Epithelial cell of prostate (primary cell): ENCODE measurements at places on chromosomes 5 and 9.

DNA sequence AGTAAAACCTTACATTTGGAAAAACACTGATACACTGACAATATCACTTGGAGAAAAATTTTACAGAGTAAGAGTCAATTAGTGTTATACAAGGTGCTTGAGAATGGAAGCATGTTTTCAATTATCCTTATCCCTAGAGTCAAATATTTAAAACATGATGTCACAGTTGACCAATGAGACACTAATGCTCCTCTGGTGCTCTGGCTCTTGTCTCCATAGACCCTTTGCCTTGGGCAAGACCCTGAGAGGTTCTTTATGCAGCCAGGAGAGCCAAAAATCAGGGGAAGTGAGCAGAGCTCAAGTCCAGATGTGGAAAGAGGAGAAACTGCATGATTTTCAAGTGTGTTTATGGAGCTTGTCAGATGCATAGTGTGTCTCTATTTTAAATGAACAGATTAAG, 153.9 kb downstream of the MARCHF11 start:
- no peak for DNase-seq

- DNase-seq, result peak; percentile 53
These were observed 33.9 kb upstream of the TRIO start for GRCh38 chr5:14109041-14109747.

- no peak for DNase-seq
These were observed 48.5 kb upstream of the NEK6 start for GRCh38 chr9:124209279-124209678.

DNA sequence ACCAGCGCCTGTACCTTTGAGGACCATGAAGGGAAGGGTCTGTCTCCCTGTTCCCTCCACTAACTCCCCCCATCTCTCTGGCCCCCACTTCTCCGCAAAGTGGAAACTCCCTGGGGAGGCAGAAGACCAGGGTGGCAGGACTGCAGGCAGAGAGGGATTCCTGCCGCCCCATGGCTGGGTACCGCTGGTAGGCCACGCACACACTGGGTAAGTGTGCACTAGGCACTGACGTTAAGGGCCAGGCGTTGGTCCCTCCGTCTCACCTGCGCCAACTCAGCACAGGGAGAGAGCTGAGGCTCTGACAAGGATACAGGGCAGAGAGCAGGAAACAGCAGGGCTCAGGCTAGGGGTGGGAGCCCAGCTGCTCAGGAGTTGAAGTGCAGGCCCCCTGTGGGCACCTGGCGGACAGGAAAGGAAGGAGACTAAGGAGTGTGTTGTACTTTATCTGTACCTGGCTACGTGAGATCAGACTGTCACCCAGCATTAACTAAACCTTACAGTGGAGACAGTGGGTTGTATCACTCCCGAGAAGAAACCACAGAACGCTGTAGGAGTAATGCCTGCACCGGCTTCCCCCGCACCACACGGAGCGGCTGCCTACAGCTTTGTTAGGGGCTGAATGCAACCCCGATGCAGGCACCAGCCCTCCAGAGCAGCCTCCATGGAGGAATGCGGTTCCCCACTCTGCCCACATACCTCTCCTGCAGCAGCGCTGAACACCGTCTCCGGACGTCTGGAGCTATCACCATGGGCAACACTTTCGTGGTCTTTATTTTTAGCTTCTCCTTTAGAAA, 34.2 kb upstream of the CLPTM1L start:
- no peak for DNase-seq

DNA sequence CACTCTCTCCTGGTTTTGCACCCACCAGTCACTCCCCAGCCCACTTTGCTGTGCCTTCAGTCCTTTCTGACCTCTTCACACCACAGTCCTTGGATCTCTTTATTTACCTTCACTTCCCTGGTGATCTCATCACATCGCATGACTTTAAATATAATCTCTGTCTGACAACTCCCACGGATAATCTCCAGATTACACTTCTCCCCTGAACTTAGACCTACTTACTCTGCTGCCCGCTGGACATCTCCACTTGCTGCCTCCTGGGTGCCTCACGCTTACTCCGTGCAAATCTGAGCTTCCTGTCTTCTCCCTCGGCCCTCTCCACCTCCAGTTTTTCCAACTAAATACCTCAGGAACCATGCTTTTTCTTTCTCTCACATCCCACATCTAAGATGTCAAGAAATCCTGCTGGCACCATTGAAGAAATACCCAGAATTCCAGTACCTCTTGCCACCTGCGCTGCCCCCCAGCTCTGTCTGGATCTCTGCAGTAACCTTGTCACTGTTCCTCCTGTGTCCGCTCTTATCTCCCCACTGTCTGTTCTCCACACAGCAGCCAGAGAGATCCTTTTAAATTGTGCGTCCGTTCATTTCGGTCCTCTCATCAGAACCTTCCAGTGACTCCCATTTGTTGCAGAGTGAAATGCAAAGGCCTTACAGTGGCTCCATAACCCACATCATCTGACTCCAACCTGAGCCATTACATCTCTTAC, 9.3 kb downstream of the SFXN1 start:
- no peak for DNase-seq

GRCh38 chr5:36751886-36752285, 124.7 kb upstream of the NIPBL start:
- DNase-seq, result no peak

DNA sequence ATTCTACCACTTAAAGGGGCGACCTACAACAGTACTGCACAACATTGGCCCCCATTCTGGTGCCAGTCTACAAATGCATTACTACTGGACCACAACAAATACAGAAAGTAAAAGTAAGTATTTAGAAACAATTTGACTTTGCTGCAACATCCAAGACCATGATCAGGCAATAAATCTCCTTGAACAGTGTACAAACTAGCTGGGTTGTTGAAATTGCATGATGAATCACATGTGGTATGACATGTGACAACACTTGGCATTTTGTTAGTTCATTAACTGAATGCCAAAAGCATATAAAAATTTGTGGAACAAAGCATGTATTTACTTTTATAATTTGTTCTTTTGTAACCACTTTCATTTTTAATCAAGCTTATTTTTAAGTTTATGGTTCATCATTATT, 270.5 kb downstream of the NFIB start:
- peak; percentile 12 for DNase-seq

- DNase-seq, result no peak
These were observed 1.1 kb downstream of the EIF4E1B start for GRCh38 chr5:176631383-176632200.

DNA sequence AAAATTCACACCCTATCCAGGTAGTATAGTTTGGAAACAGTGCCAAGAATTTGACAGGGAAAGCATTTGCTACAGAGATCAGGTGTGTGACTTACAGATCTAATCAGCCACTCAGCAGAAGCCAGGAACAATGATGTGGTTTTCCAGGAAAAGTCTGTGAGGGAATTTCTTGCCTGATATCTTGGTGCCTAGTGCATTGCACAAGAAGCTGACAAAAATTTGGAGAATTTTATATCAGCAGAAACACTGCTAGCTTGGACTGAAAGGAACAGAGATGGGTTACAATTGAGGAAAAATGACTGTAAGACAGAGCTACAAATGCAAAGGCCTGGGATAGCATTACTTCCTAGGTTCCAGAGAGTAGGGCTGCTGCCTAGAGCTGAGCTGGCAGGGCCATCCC, 658.1 kb upstream of the CHD1 start:
- DNase-seq, result no peak

DNA sequence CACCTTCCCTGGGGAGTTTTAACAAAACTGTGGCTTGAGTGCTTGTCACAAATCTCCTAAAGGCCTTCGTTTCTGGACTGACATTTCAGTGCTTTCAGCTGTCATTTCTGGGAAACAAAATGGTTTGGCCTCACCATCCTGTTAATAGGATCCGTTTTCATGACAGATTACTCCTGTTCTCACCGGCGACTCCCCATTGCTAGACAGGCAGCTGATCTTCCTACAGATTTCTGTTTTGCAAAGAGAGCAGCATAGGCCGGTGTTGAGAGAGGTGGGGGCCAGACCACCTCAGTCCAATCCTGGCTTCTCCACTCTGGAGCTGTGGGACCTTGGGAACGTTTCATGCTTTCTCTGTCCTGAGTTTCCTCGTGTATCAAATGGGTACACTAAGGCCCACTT, 75.5 kb upstream of the OTULINL start:
- no peak for DNase-seq

DNA sequence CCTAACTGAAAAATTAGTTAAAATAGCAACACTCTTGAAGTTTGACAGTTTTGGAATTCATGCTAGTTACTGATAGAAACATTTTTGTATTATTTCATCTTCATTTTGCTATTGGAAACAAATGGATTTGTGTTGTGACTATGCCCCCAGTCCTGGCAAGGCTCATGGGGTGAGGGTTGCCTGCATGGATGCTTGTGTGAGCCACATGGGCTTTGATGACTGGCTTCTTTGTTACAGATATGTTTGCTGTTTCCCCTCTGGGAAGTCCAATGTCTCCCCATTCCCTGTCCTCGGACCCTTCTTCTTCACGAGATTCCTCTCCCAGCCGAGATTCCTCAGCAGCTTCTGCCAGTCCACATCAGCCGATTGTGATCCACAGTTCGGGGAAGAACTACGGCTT, 44.2 kb downstream of the CD180 start:
- no peak for DNase-seq

- no peak for DNase-seq
These were observed 2.7 kb downstream of the KLF4 start for GRCh38 chr9:107486674-107487520.

DNA sequence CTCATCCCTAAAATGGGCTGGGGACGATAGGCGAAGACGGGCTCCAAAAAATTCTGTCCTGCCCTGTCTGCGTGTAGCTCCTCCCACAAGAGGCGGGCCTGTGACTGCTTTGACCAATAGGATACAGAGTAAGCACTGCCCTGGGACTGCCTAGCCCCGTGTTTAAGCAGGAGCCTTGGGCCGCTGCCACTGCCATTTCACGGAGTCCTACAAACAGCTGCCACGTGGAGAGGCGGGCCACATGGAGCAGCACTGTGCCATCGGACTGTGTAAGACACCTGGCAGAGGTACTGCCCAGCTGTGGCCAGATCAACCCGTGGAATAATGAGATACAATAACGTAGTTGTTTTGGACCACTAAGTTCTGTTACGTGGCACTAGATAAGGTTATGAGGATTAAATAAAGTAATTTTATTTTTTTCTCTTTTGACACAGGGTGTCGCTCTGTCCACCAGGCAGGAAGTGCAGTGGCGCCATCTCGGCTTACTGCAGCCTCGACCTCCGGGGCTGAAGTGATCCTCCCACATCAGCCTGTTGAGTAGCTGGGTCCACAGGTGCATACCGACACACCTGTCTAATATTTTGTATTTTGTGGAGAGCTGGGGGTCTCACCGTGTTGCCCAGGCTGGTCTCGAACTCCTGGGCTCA, 87.2 kb downstream of the LMNB1 start:
- no peak for DNase-seq

GRCh38 chr9:71772726-71773125, 4.4 kb upstream of the CEMIP2 start:
- DNase-seq, result no peak

DNA sequence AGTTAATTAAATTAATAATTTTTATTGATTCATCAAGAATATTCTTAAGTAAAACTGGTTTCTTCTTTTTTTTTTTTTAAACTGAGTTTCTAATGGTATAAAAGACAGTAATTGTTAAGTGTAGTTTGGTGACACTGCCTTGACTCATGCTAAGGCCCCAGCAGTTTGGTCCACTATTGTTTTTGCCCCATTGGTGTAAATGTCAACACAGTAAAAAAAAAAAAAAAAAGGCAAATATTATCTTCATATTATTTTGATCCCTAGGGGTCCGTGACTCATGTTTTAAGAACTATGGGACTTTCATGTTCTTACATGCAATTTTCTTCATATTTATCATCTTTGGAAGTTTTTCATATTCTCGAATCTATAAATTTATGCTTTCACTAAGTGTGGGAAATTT, 29.2 kb upstream of the JAK2 start:
- DNase-seq, result no peak

- DNase-seq, result no peak
These were observed 25.9 kb upstream of the MSANTD3 start for GRCh38 chr9:100401042-100401441.

DNA sequence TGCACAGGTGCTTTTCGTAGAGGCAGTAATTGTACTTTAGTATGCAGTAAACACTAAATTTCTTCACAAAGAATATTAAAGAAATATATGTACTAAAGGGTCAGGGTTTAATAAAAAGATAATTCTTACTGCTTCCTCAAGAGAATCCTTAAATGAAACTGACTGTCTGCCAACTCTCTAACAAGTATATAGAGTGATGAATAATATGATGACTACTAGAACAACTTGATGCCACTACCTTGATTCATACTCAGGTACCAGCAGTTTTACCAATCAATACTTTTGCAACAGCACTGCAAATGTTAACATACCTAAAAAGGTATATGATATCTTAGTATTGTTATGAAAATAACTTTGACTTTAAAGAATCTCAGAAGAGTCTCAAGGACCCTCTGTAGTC, 3.8 kb downstream of the YIPF5 start:
- no peak for DNase-seq

- DNase-seq, result no peak
These were observed 694.5 kb upstream of the RIOK2 start for GRCh38 chr5:97877588-97877987.

DNA sequence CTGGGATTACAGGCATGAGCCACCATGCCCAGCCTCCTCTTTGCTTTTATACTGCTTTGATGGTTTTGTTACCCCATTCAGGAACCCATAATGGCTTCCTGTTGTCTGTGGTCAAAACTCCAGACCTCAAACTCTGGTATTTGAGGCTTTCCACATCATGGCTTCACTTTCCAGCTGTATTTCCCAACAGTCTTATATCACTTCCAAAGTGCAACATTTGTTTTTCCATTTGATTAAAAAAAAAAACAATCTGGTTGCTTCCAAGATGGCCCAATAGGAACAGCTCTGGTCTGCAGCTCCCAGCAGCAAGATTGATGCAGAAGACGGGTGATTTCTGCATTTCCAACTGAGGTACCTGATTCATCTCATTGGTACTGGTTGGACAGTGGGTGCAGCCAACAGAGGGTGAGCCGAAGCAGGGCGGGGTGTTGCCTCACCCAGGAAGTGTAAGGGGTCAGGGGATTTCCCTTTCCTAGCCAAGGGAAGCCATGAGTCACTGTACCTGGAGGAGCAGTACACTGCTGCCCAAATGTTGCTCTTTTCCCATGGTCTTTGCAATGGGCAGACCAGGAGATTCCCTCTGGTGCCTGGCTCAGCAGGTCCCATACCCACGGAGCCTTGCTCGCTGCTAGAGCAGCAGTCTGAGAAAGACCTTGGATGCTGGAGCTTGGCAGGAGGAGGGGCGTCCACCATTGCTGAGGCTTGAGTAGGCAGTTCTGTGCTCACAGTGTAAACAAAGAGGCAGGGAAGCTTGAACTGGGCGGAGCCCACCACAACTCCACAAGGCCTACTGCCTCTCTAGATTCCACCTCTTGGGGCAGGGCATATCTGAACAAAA, 458.4 kb downstream of the KDM4C start:
- peak; percentile 55 for DNase-seq

GRCh38 chr5:135545099-135545498, 9.3 kb upstream of the NEUROG1 start:
- no peak for DNase-seq

- no peak for DNase-seq
These were observed 427.5 kb downstream of the EFNA5 start for GRCh38 chr5:107243220-107243579.

GRCh38 chr9:128457207-128457606, 1.4 kb downstream of the ODF2 start:
- no peak for DNase-seq
